ENCODE measurements at places on chromosomes 6 and 20. TPM values are rescaled to one million over a fixed set of nuclear protein-coding genes. Genes with fewer than 3 reads are reported as not detected.

JPH2 gene
- total RNA-seq, result not detected

NNAT gene
- total RNA-seq, result not detected

DNA sequence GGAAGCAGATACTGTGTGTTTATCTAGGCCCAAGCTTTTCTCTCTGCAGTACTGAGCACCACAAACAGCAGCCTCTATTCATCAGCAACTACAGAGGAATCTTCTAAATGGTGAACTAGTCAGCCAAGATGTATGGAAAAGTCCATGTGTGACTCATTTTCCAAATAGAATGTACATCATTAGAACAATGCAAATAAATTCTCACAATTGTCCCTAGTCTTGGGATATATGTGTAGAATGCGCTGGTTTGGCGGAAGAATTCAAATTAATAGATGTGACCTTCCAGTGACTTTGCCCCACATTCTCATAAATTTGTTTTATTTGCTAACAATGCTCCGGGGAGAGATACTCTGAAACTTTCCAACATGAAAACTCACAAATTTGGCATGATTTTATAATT is 436.2 kb downstream of the CBLN4 start:
- no peak for DNase-seq

COL11A2 gene
- 0.37 TPM for total RNA-seq

- no peak for DNase-seq
Observed at GRCh38 chr6:169847141-169847674, 95.8 kb downstream of the ERMARD start.

DNA sequence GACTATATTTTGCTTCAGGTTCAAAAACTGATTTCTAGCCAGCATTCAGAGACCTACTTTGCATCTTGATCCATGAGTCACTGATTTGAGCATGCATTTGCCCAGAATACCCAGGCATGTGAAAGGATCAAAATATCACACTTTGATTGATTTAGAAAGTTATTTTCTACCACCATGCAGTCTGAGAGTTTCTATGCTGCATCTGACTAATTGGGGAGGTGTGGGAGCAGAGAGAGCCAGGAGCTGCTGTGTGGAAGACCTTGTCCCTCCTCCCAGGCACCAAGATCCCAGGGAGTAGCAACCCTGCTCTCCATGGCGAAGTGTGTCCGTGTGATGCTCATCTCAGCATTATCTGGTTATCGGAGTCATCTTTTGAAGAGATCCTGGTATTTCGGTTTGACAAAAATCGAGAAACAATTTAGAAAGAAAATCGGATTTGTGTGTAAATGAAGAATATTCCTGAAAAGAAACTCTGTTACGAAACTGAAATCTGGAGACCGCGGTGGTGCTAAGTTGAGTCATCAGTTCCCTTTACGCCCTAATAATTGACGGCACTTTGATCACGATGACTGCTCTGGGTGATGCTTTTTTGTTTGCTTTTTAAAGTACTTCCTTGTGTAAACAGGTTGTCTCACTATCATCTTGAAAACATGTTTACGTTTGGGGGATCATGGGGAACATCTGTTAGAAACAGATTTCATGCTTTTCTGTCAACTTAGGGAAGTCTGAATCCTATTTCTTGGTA is 193.4 kb downstream of the BACH2 start:
- no peak for DNase-seq

DYNLT1 gene
- total RNA-seq, result 108 TPM

DNA sequence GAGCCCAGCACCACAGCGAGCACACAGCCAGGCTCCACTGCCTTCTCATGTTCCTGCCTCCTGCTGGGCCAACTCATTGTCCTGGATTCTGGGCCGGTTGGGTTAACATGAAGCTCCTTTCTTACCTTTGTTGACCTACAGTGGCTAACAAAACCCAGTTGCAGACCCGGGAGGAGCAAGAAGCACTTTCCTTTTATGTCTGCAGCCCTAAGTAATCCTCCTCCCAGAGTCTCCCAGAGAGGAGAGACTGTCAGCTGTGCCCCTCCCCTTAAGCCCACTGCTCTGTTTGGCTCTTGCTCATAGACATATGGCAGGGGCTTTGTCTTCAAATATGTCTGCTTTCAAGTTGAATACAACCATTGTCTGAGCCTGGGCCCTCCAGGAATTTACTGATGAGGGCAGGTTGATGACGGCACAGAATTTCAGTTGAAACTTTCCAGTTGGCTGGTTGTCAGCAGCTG is 55.2 kb downstream of the PSMB1 start:
- DNase-seq, result no peak

TOX2 gene
- 2.4 TPM for total RNA-seq

- no peak for DNase-seq
Observed at GRCh38 chr20:60962367-60963045, 289.6 kb upstream of the CDH4 start.

DNA sequence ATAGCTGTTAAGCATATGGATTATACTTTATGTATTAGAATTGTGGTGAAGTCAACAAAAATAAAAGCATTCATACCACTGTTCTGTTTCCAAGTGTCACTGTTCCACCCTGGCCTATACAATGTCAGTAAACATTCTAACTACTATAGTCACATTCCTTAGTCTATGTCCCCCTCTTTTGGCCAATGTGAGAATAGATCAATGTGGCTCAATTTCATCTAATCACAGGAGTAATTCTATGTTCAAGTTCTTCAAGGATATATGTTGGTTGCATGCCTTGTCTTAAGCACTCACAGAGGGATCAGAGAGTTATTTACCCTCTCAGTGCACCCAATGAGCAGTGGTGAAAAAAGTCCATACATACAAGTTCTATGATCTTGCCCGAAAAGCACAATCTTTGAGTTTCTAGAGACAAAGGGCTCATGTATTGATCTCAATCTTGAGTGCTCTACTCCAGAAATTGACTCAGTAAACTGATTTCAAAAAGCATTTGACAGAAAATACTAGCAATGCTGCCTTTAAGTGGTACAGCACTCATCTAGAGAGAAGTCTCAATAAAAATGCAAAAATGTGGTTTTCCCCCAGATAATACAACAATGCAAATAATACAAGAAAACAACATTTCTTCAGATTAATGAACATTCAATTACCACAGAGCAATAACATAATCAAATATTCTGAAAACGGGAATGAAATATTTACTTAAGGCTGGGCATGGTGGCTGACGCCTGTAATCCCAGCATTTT is 16.5 kb downstream of the SMLR1 start:
- no peak for DNase-seq

ARFGEF3 gene
- total RNA-seq, result 0.55 TPM

DNA sequence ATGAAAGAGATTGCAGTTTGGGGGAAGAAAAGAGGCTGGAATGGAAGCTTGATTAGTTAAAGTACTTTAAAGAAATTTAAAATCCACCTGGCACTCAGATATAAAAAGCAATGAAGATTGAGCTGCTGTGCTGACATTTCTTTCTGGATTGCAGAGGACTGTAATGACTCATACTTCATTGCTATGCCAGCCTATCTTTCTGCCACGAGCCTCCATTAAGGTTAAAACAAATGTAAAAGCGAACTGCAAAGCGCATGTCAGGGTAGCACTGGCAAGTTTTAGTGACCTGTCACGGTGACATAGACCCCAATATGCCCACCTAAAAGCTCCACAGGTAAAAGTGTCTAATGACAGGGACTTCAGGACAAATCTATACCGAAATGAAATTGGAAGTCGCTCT is 449.6 kb downstream of the C6orf118 start:
- no peak for DNase-seq

GRCh38 chr6:162360901-162361567 is 366.5 kb downstream of the PRKN start:
- DNase-seq, result no peak

GRCh38 chr20:39359981-39360620 is 398.0 kb downstream of the DHX35 start:
- no peak for DNase-seq

HM13 gene
- total RNA-seq, result 188 TPM

DNA sequence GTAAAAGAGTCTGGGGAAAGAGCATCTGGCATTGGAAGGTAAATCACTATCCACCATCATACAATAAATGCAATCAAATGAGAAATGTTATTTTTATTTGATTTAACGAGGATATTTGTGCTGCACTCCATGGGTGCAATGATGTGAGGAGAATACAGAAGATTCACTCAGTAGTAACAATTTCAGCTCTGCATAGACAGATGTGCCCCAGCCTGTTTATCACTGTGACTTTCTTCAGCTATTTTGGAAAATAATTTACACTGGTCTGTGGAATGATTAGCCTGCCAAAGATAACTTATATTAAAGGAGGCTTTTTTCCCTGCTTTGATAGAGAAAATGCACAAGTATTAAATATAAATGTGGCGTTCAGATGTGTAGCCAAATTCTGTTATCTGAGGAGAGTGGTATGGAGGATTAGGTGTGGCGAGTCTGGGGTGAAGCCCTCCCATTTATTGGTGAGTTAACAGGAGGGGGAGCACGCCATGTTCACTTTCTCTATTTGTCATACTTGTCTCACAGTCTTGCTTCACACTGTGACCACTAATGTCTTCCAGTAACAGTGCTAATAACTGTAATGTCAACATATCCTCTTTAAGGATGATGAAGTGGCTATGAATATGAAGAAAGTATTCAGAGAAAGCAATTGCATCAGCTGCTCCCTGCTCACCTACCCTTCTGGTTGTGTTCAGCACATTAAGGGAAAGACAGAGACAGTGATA is 645.6 kb downstream of the MMUT start:
- DNase-seq, result no peak

DNA sequence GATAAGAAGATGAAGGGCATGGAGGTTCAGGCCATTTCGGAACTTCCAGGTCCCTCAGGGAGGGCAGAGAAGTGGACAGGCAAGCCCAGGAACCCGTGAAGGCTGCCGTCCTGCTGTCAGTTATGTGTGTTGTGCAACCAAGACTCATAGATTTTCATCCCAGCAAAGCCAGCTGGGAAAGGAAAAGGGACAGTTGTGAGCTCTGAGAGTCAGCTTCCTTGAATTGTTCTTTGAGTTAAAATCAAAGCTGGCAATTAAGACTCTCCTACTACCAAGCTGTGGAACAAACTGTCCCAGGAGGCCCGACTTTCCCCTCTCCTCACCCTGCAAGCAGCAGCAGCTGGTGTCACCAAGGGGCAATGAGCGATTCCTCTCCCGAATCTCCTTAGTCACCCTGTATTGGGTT is 46.3 kb upstream of the IYD start:
- no peak for DNase-seq

GRCh38 chr6:116011520-116011919 is 49.2 kb downstream of the FRK start:
- DNase-seq, result no peak

IRAK1BP1 gene
- 2.3 TPM for total RNA-seq

DNA sequence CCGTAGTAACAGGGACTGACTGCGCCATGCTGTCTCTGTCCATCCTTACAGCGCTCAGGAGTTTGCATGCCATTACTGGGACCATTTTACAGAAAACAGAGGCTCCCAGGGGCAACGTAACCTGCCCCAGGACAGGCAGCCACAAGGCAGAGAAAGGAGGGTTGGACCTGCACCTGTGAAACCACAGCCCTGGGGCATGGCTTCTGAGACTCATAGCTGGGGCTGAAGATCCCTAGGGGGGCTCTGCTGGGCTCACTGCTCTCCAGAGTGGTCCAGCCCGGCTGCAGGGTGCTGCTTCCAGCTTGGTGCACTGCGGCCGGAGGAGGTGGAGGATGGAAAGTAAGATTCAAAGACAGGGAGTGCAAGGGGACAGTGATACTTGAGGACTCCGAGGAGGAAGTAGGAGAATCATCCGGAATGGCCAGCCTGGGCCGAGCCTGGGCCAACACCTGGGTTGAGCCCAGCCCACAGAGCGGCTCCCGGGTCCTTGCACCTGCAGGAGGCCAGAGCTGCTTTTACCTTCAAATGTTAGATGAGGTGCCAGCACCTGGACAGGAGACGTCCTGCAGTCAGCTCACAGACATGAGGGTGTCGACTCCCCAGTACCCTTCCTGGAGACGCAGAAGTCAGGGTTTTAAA is 183.2 kb downstream of the CDH4 start:
- no peak for DNase-seq

DNA sequence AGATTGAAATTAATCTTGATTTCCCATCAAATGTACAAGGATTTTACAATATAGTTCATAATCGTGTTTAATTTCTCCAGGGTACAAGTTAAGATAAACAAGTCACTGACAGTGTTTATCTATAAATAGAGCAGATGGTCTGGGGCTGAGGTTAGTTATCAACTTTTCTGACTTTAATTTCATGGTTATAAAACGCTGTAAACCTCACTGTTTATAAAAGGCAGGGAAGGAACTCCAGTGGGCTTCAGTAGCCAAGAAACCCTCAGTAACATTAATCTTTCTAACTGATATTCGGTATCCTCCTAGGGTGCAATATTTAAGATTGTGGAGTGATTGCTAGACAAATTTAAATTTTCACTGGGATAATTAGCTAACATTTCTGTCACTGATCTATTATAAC is 68.6 kb downstream of the GFRAL start:
- DNase-seq, result no peak

DNA sequence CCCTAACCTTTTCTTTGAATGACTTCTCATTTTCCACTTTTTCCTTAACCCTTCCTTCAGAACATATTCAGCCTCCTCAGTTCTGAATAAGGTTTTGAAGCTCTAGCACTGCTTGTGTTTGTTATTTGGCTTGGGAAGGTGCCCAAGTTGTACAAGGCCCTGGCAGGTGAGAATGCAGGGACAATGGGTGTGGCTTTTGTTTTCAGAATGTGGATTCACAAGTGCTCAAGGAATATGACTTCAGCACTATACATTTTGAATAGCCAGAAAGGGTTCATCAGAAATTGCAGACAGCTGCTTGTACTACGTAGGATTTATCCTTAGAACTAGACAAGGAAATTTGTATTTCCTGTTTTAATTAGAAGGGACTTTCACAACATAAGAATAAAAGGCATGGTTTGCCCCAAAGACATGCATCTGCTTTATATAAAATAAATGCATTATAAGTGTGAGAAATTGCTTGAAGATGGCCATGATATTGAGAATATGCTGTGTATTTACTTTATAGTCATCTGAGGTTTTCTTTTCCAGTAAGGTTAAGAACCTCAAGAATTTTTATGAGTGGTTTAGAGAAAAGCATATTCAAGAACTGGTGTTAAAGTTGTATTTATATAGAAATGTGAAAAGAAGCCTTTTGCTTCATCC is 29.3 kb upstream of the PRDM1 start:
- no peak for DNase-seq

- DNase-seq, result no peak
Observed at GRCh38 chr6:9540534-9541126, 874.2 kb downstream of the TFAP2A start.

MDC1 gene
- 88.3 TPM for total RNA-seq

PROKR2 gene
- total RNA-seq, result not detected

All from activated T-helper 2 cell treated with anti-CD3 and anti-CD28 coated beads, Interferon-gamma antibody, Interleukin-2, Interleukin-4, amounts not matched to agents 10 μg/mL and 5 μg/mL and 100 μg/mL, durations not matched to agents 14 hours and 24 hours and 36 hours (primary cell).